H9 (cell line): ENCODE measurements at places on chromosomes 2 and 18. TPM values are rescaled to one million over a fixed set of nuclear protein-coding genes. Genes with fewer than 3 reads are reported as not detected.

The MAL gene
- not detected in 2 replicates for total RNA-seq

The IL36RN gene
- total RNA-seq, result not detected in 2 replicates

The TDRD15 gene
- not detected in 2 replicates for total RNA-seq

The C18orf63 gene
- not detected in 2 replicates for total RNA-seq

The CHST10 gene
- total RNA-seq, result 29.7 and 29.8 TPM in 2 replicates

The GAREM2 gene
- 14.2 and 14.4 TPM in 2 replicates for total RNA-seq

The STPG4 gene
- total RNA-seq, result 0.13 and 0.42 TPM in 2 replicates

The CABYR gene
- 12.3 and 13.6 TPM in 2 replicates for total RNA-seq

The ABCB11 gene
- total RNA-seq, result 0.04 TPM in 1 of 2 replicates, not detected in the other

The C1QL2 gene
- 0.81 and 0.90 TPM in 2 replicates for total RNA-seq

The SKA1 gene
- total RNA-seq, result 20.2 and 20.6 TPM in 2 replicates

The NT5DC4 gene
- not detected in 2 replicates for total RNA-seq

The EMILIN1 gene
- total RNA-seq, result 1.2 and 1.8 TPM in 2 replicates

The PTPRM gene
- 3.9 and 6.2 TPM in 2 replicates for total RNA-seq

The WDR12 gene
- 129 and 135 TPM in 2 replicates for total RNA-seq
